ENCODE measurements at places on chromosomes 2 and 18.

DNA sequence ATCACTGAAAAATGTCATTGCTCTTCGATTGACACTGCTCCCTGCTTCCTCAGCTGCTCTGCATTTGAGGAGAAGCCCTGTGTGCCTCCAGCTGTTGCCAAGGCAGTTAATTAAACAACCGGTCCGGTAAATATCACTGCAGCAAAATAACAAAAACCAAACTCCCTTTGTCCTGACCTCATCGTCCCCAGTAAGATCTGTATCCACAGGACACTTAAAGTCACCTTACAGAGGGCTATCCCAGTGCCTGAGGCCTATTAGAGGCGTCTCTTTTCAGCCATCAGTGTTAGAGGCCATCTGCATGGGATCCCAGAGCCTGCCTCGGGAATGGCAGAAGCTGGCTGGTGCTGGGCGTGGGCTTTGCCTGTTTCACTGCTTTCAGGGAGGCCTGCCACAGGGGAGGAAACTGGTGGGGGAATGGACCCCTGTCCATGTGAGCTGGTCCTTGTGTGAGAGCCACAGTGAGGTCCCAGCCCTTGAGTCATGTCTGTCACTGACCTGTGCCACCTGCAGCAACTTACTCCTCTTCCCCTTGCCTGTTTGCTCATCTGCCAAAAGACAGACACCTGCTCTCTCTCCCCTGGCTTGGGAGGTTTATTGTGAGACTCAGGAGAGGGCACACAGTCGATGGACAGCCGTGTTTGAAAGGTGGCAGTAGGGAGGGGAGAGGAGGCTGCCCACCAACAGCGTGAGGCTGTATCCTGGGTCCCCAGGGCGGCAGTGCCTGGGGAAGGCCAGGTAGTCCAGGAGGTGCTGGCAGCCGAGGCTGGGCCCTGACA lies 117.7 kb upstream of the MCFD2 start:
- no peak for DNase-seq

DNA sequence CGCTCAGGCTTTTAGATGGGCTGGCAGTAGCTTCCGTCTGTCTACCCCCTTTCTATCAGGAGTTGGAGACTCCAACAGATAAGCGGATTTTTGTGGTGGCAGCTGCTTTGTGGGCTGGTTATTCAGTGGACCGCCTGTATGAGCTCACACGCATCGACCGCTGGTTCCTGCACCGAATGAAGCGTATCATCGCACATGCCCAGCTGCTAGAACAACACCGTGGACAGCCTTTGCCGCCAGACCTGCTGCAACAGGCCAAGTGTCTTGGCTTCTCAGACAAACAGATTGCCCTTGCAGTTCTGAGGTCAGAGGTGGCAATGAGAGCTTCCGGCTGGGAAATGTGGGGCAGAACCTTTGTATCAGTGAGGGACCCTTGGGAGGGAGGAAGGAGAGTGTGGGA lies 14.8 kb downstream of the CAD start:
- no peak for DNase-seq

- DNase-seq = no peak
Measured at GRCh38 chr18:43160509-43160908, 45.0 kb upstream of the RIT2 start.

DNA sequence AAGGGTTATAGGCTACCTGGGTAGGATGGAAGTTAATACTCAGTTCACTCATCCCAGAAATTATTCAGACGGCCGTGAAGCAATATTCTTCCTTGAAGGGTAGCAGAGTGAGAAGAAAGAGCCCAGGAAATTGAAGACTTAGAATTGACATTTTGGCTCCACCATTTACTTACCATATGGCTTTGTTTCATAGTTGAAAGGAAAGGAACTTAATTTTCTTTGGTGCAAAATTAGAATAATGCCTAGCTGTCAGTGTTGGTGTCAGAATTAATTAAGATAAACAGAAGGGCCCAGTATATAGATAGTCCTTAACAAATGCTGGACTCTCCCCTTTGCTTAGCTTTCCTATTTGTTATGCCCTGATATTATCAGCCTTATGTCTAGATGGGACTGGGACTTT lies 263.2 kb downstream of the KCNJ3 start:
- no peak for DNase-seq

GRCh38 chr2:135657806-135658582 lies 83.7 kb upstream of the UBXN4 start:
- DNase-seq = no peak

GRCh38 chr2:134574611-134575330 lies 144.0 kb downstream of the TMEM163 start:
- DNase-seq = no peak

Data from right renal pelvis (tissue), 4 donors.